ENCODE measurements at places on chromosomes 3 and 15. TPM values are rescaled to one million over a fixed set of nuclear protein-coding genes. Genes with fewer than 3 reads are reported as not detected.

The ARGFX gene
- not detected for total RNA-seq

The CRYGS gene
- 1.7 TPM for total RNA-seq

The PLAAT1 gene
- total RNA-seq, result 0.13 TPM

The STAC gene
- total RNA-seq, result not detected

The ACP3 gene
- not detected for total RNA-seq

The ENTPD3 gene
- total RNA-seq, result 0.13 TPM

The DALRD3 gene
- total RNA-seq, result 31.0 TPM

The LINGO1 gene
- not detected for total RNA-seq

The RAB43 gene
- 15.6 TPM for total RNA-seq

The KPNA4 gene
- 66.2 TPM for total RNA-seq

The PLA2G4E gene
- not detected for total RNA-seq

The ZMYND10 gene
- total RNA-seq, result 0.13 TPM

The ECE2 gene
- total RNA-seq, result not detected

The NPAP1 gene
- not detected for total RNA-seq

The XCR1 gene
- not detected for total RNA-seq

The SNURF gene
- 13.3 TPM for total RNA-seq

The DUOXA2 gene
- not detected for total RNA-seq

The TMCO5A gene
- total RNA-seq, result not detected

The ABHD6 gene
- 7.3 TPM for total RNA-seq

The TTLL13 gene
- not detected for total RNA-seq

Data from thoracic aorta endothelial cell (primary cell).